AG04450 (cell line): ENCODE measurements at places on chromosomes 4 and X.

DNA sequence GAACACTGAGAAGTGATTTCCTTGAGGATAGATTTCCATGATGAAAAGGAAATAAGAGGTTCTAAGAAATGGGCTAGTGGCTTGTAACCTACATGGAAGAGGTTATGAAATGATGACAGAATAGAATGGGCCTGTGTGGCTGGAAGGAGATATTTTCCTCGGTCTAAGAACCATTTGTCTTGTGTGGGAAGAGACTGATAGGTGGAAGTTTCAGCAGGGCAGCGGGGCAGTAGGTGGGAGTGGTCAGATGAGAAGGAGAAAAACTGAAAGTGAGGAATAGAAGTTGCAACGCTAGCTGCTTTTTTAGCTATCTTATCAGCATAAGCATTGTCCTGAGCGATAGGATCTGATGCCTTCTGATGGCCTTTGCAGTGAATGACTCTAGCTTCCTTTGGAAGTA, 211.4 kb upstream of the GALNT7 start:
- no peak for DNase-seq

GRCh38 chr4:132328761-132329160, 820.3 kb upstream of the PCDH10 start:
- DNase-seq, result no peak

DNA sequence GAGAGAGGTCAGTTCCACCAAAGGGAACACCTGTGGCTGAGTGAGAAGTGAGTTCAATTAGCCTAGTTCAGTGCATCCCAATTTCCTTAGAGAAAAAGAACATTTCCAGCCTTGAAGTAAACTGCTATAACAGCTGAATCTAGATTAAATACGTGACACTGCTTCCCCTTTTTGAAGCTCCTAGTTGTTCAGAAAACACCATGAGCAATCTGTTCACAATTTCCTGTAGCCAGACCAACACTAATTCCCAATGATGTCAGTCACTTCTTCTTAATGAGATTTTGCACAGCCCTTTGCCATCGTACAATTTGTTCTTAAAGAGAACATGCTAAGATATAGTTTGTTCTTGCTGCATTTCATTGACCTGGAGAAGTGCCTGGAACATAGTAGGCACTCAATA, 144.6 kb upstream of the EDNRA start:
- no peak for DNase-seq

DNA sequence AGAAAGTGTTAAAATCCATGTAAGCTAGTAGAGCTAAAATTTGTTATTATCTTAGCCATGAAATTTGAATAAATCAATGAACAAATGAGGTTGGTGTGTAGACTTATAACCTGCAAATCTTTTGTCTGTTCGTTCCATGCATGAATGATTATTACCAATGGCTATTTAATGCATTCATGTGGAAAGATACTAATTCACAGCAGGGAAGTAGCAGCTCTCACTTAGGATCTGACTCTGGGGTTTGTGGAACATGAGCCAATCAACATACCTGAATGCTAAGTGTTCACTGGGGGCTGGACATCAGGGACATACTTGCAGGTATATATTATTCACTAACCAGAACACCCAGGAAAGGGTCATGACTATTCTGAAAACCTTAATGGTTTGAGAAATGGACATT, 444.1 kb downstream of the STIM2 start:
- no peak for DNase-seq

- peak; percentile 94 for DNase-seq
Measured at GRCh38 chr4:5037553-5038551, 13.4 kb upstream of the STK32B start.

- DNase-seq, result no peak
Measured at GRCh38 chrX:115583496-115584004, 22.6 kb downstream of the PLS3 start.

- DNase-seq, result no peak
Measured at GRCh38 chr4:113587156-113587555, 174.4 kb downstream of the CAMK2D start.

DNA sequence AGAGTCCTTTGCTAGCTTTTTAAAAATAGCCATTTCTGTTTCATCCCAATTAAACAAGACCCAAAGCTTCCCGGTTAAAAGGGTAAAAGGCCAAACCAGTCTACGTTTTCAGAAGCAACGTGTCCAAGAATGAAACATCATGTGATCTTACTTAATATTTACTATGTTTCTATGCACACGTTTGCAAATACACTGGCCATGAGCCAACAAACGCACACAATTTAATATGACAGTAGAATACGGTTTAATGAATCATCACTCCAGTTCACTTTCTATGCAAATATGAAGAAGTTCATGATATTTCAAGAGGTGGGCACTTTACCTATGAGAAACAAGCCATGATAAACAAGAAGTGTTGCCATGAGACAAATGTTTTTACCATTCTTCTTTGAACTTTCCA, 4.3 kb downstream of the NR0B1 start:
- DNase-seq, result no peak

- DNase-seq, result no peak
Measured at GRCh38 chr4:16991450-16991849, 93.0 kb upstream of the LDB2 start.

DNA sequence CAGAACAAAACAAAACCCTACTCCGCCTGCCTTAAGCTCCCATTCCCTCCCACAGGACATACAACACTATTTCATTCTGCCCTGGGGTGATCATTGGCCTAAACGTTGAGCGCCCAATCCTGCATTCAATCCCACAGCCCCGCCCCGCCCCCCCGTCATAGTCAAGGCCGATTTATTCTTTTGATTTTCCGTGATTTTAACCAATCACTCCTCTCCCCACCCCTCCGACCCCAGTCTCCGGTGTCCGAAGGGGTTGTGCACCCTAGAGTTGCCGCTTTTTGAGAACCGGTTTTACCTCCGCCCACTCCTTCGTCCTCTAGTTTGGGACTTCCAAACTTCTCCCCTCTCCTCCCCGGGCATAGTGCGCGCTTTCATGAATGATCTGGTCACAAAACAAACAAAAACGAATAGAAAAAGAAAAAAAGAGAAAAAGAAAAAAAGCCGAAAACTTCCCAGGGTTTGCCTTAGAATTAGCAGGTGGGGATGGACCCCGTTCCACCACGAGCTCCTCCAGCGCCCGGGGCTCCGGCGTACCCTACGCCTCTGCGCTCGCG, 446 bp upstream of the UBE2A start:
- DNase-seq, result no peak

- DNase-seq, result peak; percentile 13
Measured at GRCh38 chrX:66163849-66164411, at the start of gene HEPH. Gene HEPH (plus strand): TSS chrX:66164247. CDS start chrX:66170571, 6,324 bp downstream.

DNA sequence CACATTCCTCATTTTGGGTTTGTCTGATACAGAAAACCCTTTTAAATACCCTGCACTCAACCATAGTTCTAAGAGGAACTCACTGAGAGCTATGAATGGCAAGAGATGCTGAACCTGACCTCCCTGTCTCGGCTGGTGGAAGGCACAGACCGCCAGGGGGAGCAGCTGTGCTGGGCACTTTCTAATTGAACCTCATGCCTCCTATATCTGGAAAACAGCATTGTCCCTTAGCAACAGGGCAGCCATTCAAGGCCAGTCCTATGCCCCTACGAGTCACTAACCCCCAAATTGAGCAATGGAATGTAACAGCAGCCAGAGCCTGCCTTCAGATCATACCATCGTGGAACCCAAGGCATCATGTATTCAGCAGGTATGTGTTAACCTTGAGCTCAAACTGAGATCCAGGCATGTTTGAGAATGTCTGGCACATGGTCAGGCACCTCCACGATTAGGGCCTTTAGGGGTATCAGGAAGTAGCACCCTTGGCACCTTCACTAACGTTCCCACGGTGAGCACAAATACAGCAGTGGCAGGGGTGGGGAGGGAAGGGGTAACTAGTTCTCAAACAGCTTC, 5.1 kb downstream of the USP27X start:
- no peak for DNase-seq

DNA sequence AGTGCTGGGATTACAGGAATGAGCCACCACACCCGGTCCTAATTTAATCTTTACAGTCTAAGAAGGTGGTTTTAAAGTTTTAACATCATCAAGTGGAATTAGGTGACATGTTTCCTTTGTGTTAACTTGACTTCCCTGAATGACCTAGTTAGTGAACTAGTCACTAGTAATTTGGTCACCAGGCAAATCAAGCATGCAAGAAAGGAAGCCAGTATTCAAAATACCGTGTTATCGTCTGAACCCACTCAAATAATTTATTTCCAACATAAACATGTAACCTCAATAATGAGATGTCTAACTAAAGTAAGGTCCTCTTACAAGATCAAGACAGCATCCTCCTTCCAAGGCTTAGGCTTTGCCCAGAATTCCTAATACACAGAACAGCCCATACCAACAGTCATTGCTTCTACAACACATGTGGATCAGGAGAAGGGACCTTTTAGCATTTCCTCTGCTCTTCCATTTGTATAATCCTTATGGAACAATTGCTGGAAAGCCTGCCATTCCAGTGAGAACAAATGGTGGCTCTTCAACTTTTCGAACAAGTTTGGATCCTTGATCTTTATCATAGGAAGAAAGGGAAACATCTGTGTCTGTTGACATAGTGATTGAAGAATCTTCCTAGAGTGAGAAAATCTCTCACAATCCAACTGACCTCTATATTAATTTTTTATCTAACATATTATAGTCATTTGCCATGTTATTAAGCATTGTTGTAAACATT, 97.2 kb downstream of the ANXA3 start:
- DNase-seq, result no peak

- no peak for DNase-seq
Measured at GRCh38 chrX:118496763-118497079, 1.1 kb downstream of the DOCK11 start.

- no peak for DNase-seq
Measured at GRCh38 chr4:111530446-111530845, 614.8 kb upstream of the FAM241A start.

GRCh38 chr4:94621491-94622080, 136.2 kb upstream of the BMPR1B start:
- DNase-seq, result no peak

- DNase-seq, result no peak
Measured at GRCh38 chr4:25031077-25031621, 403 bp upstream of the LGI2 start.

DNA sequence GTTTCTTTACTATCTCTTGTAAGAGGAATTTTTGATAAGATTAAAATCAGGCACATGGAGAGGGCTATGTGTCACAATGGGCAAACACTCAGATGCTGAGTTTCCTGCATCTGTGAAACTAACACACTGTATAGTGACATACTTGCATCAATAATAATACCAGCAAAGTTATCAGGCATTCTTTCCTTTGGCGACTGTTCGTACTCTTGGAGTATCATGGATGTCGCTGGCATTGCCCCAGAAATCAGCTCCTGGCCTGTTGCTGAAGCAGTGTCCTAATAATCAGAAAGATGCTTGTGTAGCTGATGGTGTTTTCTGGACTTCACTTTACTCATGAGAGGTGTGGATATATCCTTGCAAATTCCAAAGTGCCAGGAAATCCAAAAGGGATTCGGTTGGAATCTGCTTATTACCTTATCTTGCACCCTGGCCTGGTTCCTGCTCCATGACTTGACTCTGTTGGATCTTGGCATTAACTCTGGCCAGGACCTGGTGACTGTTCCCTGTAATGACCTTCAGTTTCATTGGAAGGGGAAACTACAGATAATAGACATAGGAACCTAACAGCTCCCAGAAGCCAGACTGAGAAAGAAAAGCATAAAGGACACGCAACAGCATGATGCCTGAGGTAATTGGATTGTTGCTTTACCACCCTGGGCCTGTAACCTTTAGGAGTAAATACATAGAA, 762.5 kb upstream of the GRIA3 start:
- DNase-seq, result no peak

DNA sequence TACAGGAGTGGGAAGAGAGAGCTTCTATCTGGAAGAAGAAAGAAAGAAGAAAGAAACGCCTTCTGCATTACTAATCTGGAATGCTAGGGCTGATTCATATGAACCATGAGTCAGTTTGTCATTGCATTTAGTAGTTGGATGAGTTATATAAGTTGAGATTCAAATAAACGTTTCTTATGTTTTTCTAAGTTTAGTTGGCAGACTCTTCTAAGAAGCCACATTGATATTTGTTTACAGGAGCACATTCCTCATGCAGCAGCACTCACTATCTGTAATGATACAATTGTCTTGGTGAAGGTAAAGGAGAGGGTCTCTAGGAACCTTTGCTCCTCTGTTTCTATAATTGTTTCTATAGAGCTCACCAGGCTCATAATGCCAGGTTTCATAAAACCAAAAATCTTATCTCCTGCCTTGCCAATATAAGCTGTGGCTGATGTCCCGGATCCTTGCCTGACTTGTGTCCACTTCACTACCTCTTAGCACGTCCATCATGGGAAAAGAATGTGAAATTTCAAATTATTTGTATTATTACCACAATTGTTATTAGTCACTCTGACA, 39.5 kb downstream of the HOPX start:
- peak; percentile 83 for DNase-seq

GRCh38 chrX:13754765-13755164, 20.2 kb downstream of the OFD1 start:
- DNase-seq, result no peak

- DNase-seq, result no peak
Measured at GRCh38 chr4:59704616-59705015, 1495.5 kb upstream of the ADGRL3 start.

DNA sequence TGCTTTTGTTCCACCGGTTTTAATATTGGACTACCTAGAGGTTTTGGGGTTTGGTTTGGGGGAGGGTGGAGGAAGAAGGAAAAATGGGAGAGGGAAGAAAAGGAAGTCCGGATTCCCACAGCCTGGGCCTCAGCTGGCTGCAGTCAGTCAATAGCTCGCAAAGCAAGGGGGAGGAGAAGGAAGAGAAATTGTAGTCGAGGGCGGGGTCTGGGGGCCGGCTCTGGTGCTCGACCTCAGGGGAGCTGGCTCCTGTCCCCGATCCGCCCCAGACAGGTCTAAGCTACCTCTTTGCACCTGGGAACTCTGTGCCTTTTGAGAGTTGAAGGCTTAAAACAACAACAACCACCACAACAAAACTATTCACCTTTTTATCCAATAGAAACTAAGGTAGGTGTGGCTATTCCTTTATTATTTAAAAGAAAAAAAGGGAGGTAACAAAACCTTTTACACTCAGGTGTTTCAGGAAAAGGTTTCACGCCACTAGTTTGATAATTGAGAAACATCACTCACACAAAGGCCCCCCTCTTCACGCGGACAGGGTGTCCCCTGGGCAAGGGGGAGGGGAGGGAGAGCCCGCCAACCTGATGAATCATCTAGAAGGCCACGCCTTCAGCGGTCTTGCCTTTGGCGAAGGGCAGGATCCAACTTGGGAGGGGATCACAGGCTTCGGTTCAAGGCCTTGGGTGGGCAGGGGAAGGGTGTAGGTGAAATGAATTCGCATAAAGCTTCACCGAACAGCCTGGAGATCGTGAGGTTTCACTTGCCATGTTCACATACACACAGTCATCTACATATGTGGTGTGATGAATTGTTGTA, 1.6 kb upstream of the LNX1 start:
- DNase-seq, result no peak

- no peak for DNase-seq
Measured at GRCh38 chrX:8010105-8010504, 82.9 kb upstream of the PNPLA4 start.

DNA sequence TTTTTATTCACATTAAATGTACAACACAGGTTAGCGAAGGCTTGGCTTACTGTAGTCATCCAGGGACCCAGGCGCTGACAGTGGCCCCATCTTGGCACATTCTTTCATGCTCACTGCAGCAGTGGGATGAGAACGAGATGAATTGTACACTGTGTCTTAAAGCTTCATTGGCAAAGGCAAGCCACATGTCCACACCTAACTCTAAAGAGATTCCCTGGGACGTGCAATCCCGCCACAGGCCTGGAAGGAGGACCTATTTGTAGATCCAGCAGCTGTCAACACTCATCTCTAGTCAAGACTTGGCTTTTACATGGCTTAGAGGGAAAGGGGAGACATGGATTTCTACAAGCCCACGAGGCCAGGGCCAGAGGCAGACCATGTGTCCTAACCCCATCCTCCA, 16.1 kb upstream of the CXCR3 start:
- DNase-seq, result no peak
